ENCODE measurements at places on chromosomes 4 and X. TPM values are rescaled to one million over a fixed set of nuclear protein-coding genes. Genes with fewer than 3 reads are reported as not detected.

LAGE3 gene
- total RNA-seq = 19.3 TPM

ASMT gene
- 0.66 TPM for total RNA-seq

SHISA3 gene
- total RNA-seq = not detected

USO1 gene
- 45.0 TPM for total RNA-seq

MUC7 gene
- total RNA-seq = not detected

CSN1S1 gene
- total RNA-seq = not detected

TMEM31 gene
- not detected for total RNA-seq

Measured in B cell (primary cell).